ENCODE measurements at places on chromosomes 11 and 22.

DNA sequence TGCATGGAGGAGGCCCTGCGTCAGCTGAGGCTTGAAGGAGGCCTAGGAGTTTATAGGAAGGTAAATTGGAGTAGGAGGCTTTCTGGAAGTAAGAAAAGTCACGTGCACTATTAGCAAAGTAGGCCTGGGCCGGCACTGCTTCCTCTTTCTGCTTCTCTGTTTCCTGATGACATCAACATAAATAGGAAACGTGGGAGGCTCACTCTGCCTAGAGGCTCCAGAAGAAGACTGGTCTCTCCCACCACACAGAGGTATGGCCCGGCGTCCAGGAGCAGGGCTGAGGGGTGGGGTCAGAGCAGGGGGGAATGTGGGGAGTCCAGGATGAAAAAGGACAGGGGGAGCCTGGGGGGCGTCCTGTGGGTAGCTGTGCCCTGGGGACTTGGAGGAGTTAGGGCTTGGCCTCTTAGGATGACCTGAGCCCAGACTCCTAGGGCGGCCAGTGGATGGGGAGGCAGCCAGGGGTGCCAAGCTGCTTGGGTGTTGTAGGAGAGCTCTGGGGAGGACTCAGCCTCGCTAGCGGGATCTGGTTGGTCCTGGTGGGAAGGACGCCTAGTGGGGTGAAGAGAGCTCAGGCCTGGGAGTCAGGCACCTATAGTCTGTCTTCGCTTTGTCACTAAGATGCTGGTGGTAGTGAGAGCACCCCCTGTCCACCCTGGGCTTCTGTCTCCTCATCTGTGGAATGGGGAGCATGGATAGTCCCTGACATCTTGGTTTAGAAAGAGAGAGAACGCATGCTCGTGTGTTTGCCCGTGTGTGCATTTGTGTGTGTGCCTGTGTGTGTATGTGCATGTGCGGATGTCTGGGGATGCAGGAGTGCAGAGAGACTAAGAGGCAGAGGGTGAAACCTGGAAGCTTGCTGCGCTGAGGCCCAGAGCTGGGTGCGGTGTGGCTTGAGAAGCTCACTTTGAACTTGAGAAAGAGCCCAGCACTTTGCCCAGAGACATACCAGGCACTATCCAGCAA, at the start of gene CSF2RB:
CSF2RB (plus strand) TSS at position 202 of the 963 bp plus-strand sequence. CDS start 8,580 bp downstream, outside the sequence.
- no peak for DNase-seq

DNA sequence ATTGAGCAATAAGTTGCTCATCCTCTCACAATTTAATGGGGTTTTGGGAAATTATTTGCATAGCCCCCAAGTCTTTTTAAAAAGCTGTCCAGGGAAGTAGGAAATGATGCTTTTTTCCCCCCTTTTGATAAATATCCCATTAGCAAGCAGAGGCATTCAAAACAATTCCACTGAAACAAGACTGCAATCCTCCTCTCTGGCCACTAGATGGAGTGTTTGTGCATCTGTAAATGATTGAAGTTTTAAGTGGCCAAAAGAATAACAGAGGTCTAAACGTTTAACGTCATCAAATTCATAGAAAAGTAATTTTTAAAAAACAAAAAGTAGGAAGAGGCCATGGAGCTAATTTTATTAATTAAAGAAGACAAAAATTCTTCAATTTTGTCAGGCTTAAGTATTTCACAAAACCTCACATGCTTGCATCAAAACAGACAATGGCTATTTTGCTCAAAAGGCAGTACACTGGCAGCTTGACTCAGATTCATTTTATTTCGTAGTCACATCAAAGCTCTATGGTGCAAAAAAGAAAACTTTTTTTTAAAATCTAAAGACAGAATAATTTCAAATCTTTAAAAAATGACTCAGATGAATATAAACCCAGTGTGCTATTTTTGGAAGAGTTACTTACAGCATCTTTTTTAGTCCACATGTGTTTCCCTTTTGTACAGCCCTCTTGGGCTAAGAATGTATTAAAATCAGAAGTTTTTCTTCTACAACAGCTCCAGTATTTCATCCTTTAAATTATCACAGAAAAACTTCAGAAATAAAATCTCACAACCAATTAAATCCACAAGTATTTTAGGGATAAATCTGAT, 17.8 kb downstream of the CHORDC1 start:
- no peak for DNase-seq

DNA sequence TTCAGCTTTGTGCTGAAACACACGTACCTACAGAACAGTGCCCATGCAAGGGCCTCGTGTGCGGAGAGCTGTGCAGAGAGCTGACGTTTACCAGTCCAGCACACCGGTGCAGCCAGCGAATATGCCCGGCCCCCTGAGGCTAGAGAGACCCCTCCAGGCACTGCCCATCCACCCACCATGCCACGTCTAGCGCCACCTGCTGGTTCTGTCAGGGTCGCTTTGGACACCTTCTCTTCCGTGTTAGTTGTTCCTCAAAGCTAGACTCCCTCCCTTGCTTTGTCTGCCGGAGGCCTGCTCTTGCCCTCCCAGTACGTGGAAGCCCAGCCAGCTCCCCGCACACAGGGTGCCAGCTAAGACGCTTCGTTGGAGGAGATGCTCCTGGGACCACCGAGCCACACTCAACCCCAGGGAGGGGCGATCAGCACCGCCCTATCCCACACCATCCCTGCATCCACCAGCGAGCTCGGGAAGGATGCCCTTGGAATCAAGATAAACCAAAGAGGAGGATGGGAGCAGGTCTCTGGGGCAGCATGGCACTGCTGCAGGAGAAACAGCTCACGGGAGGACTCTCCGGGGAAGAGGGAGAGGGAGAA, 43.4 kb downstream of the CPT1A start:
- peak; percentile 46 for DNase-seq

- DNase-seq = no peak
Observed at GRCh38 chr11:70298243-70298915, 27.9 kb downstream of the PPFIA1 start.

DNA sequence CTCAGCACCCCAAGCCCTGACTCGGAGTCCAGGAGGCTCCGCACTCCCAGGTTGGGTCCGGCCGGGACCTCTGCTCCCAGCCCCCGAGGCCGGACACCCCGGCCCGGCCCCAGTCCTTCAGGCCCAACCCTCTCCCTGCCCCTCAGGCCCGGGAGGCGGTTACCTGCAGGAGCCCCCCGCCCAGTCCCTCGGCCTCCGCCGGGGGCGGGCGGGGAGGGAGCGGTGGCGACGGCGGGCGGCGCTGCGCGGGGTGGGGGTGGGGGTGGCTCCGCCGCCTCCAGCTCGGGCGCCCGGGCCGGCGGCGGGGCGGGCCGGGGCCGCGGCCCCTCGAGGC, 310 bp downstream of the TCF20 start:
- DNase-seq = no peak

DNA sequence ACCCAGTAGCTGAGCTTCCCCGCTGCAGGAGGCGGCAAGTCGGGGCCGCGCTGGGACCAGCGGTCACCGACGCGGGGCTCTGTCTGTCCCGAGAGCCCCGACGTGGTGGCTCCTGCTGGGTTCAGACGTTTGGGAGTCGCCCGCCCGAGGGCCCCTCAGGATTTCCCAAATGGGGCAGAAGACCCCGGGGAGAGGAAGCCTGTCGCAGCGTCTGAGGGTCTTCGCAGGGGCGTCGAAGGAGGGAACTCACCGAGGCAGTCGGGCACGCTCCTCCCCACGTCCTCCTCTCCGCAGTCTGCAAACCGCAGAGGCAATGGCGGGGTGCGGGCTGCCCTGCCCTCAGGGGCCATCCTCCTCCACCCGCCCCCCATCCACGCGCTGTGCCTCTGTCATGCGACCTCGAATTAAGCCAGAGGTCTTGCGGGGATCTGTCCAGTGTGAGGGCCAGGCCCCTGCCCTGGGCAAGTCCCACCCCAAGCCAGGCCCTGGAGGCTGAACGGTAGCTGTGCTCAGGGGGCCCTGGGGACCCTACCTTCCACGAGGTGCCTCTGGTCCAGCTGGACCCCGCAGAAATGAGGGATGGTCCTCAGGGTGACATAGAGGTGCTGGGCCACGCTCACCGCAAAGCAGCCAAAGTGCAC, 12.5 kb downstream of the IL17REL start:
- DNase-seq = no peak

GRCh38 chr11:16356057-16356760, at the start of gene SOX6:
Gene SOX6, minus strand, starts transcription at chr11:16356546. Its CDS starts 15,298 bp downstream, at chr11:16341248.
- DNase-seq = no peak

DNA sequence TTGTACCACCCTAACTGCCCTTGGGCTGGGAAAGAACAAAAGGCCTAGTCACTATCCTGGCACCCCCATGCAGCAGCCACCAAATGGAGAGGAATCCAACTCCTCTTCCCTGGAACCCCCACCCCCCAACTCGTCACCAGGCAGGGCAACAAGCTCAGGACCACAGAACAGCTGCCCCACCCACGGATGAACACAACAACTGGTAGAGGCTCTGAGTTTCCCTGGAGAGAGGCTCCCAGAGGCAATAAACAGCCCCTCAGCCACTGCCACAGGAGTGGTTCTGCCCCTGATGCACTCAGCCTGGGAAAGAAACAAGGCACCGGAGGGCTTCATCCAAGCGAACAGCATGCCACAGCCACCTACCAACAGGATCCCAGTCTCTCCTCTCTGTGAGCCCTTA, 778.4 kb upstream of the FAT3 start:
- DNase-seq = no peak

DNA sequence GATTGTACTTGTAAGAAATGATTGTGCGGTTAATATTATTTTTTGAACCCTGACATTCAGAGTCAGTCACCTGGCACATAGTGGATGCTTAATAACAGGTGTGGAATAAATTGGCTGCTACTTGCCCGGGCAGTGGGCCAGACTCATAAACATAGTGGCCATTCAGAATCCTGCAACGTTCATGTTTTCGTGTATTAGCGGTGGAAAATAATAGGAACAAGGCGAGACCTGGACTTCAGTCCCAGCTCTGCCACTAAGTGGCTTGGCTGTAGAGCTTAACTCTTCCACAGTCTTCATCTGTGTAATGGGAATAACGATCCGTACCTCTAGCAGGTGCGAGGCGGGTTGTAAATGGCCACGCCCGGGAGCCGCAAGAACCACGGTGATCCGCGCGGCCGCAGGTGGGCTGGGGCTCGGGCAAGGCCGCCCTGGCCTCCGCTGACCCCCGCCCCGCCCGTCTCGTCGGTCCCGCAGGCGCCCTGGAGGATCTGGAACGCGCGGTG, 761 bp upstream of the TMEM25 start:
- DNase-seq = no peak

GRCh38 chr11:92931746-92932422, 37.6 kb upstream of the MTNR1B start:
- DNase-seq = no peak

GRCh38 chr22:40071720-40072119, 77.0 kb downstream of the FAM83F start:
- DNase-seq = no peak

DNA sequence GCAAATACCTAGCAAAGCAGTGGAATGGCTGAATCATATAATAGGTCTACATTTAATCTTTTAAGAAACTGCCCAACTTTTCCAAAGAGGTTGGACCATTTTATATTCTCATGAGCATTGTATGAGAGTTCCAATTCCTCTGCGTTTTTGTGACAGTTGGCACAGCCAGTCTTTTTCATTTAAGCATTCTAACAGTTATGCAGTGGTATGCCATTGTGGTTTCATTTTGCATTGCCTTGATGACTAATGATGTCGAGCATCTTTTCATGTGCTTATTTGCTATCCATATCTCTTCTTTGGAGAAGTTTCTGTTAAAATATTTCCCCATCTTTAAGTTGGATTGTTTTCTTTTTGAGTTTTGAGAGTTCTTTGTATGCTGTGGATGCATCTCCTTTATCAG, 38.7 kb downstream of the EIF3F start:
- no peak for DNase-seq

All from activated naive CD4-positive, alpha-beta T cell treated with Interleukin-2 at 50 U/mL for 16 hours (primary cell).